Hematopoietic multipotent progenitor cell (in vitro differentiated cells): ENCODE measurements at places on chromosomes 7 and 10.
A peak's percentile ranks its signal among the peaks of the same experiment; 100 is the strongest.

DNA sequence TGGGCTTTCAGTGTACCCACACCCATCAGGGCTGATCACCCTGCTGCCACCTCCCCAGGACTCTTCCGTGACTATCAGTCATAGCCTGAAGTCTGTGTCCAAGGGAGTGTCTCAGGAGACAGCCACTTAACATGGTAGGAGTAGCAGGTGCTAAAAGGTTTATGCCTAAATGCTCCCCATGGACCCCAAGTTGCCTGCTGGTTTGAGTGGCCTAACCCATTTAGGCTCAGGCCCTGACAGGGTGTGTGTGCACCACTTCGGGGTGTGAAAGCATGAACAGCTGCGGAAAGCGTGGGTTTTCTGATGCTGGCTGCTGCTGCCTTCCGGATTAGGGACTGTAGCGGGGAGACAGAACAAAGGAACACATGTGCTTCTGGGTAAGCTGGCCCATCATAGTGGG is 93.2 kb upstream of the SAMD8 start:
- DNase-seq: no peak

GRCh38 chr7:2471022-2471329 is 5.2 kb downstream of the GRIFIN start:
- no peak for DNase-seq

DNA sequence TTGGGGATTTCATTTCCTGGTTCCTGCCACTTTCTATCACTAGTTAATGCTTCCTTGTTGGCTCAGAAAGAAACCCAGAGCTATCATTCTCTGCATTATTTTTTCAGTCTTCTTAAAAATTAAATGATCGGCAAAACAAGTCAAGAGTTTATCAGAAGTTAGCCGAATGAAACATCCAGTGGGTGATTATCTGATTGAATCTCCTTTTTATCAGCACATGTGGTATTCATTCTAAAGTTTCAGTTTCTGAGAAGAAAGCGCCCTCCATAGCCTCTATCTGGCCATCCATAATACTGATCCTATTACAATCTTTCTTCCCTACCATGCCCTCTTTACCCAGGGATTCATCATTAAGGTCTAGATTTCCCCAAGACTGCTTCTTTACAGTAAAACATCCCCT is 71.8 kb downstream of the OSBPL3 start:
- DNase-seq: no peak

GRCh38 chr10:126921974-126922525 is 16.8 kb downstream of the DOCK1 start:
- DNase-seq: no peak

DNA sequence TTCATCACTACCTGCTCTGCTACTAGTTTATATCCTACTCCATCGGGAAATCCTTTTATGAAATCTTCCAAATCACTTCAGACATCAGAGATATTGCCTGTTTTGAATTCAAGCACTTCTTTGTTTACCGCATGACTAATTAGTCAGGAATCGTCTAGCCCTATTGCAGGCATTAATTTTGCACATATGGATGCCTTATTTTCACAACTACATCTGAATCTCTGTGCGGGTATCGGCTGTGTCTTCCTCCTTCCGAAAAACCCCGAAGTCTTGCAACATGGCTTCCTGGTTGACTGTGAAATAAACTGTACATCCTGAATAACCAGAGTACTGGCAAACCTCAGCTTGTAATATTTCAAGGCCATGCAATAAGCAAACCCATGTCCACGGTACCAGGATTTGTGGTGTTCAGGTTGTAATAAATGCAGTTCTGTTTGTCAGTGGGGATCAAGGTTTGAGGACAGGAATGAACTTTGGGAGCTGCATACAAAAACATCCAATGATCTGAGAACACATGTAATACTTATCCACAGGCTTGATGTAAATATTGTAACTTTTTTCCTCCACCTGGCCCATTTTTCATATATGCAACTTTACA is 642.1 kb downstream of the PARD3 start:
- no peak for DNase-seq

GRCh38 chr10:114301951-114302710 is 63.1 kb downstream of the VWA2 start:
- no peak for DNase-seq

DNA sequence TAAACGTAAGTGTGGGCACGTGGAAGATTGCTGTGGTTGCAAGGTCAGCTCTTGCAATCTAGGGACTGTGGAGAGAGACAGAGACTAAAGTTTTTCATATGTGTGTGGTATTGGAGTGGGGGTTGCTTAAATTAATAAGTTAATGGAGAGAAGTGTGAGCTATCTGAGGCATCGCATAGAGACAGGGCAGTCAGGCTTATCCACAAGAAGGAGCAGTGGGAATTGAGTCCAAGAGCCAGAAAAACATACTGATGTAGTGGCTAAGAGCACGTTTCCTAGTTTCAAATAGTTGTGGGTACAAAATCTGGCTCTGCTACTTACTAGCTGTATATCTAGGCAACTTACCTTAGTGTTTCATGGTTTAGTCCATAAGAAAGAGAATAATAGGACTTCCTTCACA is 65.8 kb downstream of the SORCS3 start:
- DNase-seq: no peak

DNA sequence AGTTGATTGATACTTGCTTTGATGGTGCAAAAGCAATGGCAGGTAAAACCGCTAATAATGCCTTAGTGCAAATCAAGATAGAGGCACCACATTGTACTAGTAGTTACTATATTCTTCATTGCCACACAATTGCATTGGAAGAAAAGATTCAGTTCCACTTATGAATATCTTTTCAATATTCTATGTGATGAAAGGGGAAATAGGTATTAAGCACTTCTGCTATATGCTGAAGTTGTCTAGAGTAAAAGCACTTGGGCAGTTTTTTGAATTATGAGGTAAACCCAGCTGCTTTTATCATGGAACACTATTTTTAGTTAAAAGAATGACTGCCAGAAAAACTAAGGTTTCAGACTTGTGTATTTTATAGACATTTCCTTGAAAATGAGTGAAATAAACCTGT is 15.5 kb downstream of the ENTPD7 start:
- DNase-seq: no peak

GRCh38 chr10:127148066-127148932 is 48.1 kb downstream of the INSYN2A start:
- peak; percentile 83 for DNase-seq

GRCh38 chr10:31134311-31134952 is 102.8 kb upstream of the ZNF438 start:
- DNase-seq: no peak

DNA sequence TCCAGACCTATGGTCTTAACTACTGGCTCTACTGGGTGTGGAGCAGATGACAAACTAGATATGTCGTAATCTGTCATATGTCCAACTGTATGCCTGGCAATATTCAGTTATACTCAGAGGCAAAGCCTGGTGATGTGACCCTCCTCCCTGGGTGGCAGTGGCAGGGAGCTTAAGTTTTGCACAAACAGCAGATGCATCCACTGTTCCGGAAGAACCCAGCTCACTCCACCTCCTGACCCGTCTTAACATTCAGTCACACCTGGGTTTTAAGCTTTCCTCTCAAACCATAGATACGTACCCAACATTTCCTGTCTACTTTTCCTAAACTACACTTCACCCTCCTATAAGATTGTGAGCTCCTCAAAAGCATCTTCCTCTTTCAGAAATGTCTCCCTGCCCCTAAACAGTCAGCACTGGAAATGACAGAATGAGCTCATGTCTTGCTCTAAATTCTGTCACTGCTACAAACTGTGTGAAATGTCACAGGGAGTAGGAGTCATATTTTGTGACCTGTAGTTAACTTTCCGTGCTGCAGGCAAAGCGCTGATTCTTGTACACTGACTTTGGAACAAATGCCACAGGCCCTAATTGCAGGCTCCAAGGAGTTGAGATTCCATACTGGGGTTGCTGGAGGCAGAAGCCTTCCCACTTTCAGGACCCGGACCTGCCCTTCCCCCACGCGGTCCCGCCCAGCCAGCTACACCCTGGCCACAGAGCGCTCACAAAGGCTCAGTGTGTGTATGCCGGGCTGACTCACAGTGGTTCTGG is 23.9 kb downstream of the SCD start:
- no peak for DNase-seq

GRCh38 chr7:103949374-103949773 is 40.1 kb downstream of the RELN start:
- DNase-seq: no peak

GRCh38 chr10:106761906-106762305 is 402.6 kb downstream of the SORCS1 start:
- DNase-seq: no peak

- no peak for DNase-seq
Observed at GRCh38 chr7:39615350-39615975, 7.9 kb upstream of the RALA start.

- DNase-seq: peak; percentile 48
Observed at GRCh38 chr10:48508791-48509772, 95.8 kb downstream of the ARHGAP22 start.

- DNase-seq: no peak
Observed at GRCh38 chr10:26372513-26373354, 65.4 kb upstream of the APBB1IP start.

GRCh38 chr10:28986117-28986792 is 302.6 kb upstream of the LYZL1 start:
- DNase-seq: no peak

GRCh38 chr10:71083716-71083975 is 128.7 kb upstream of the UNC5B start:
- DNase-seq: no peak

DNA sequence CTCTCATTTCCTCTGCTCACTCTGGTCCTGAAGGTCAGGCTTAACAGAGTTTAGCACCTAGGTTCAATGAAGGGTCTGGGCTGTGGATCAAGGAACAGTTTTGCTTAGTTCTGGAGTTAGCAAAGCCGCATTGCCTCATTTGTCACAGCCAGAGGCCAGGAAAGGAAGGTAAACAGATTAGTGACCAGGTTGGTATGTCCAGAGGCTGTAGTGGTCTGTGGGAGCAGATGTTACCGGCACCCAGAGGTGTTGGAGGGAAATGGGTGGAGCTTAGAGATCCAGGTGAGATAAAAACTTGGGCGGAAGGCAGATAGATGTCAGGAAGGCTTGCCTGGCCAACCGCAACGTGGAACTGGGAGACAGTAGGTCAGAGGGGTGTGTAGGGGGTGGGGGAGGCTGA is 36.6 kb upstream of the ZMIZ2 start:
- no peak for DNase-seq
